Cortex of kidney (tissue), 1 donor: ENCODE measurements at places on chromosomes 4 and X.

GRCh38 chr4:147355847-147356246, 125.0 kb upstream of the EDNRA start:
- no peak for DNase-seq

DNA sequence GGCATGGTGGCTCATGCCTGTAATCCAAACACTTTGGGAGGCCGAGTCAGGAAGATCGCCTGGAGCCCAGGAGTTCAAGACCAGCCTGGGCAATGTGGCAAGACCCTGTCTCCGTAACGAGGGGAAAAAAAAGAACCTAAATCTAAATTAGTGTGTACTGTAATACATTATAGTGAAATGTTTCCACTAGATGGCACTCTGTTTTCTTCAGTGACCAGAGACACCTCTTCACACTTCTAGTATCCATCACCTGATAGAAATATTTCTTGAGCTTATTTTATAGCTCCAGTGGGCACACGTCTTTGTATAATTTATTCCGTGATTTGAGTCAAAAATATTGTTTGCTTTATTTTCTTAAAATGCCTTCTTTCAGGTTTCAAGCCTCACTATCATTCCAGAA, 600.9 kb upstream of the DIPK2B start:
- DNase-seq, result no peak

DNA sequence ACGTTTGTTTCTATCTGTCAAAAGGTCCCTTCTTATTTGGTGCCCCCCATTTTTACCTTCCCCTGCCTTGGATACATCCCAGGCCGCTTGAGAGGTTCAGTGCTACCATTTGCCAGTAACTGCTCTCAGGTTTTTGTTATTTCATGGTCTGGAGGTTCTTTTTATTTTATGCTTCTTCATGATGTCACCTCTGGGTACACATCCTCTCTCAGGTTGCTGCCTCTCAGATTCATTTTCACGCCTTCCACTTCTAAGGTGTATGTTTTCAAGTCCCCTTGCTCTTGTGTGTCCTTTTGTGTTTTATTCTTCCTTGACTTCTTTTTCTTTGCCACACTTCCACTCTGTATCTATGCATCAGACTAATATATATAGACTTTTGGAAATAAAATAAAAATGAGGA, 640.1 kb upstream of the AADAT start:
- DNase-seq, result no peak

DNA sequence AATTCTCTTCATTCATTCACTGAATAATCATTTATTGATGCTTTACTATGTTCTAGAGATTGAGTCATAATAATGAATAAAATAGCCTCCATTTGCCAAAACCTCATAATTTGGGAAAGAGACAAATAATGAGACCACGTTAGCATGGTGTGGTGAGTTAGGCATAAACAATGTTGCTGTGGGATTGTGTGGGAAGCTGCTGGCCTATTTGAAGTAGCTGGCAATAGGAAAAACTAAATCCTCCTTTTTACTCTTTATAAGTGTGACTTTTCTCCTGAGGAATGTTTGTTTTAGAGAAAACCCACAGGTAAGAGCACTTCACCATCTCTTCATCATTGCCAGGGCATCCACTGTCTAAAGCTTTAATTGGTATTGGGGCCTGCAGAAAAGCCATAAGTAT, 95.3 kb downstream of the AREG start:
- DNase-seq, result no peak

GRCh38 chrX:44068043-44068442, 94.9 kb upstream of the NDP start:
- no peak for DNase-seq

DNA sequence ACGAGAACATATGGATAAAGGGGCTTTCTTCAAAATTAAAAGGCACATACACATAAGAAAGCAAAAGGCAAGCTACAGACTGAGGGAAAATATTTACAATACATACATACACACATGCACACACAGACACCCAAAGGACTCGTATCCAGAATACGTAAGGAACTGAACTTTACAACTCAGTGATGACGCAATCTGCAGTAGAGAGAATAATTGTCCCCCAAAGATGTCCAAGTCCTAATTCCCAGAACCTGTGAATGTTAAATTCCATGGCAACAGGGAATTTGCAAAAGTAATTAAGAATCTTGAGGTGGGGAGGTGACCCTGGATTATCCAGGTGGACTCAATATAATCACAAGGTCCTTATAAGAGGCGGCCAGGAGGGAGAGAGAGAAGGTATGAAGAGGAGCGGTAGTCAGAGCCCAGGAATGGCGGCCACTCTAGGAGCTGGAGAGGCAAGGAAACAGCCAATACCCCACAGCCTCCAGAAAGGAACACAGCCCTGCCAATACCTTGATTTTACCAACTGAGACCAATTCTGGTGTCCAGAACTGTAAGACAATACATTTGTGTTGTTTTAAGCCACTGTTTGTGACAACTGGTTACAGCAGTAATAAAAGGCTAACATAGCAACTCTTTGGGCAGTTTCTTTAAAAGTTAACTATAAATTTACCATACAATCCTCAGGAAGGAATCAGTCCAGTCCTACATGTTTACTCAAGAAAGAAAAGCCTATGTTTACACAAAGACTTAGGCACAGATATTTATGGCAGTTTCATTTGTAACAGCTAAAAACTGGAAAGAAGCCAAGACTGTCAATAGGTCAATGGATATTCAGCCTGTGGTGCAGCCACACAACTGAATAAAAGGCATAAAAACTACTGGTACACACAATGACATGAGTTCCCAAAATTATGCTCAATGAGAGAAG, 27.3 kb upstream of the STS start:
- DNase-seq, result no peak

- DNase-seq, result no peak
Measured at GRCh38 chr4:3302173-3302785, 9.5 kb downstream of the RGS12 start.

DNA sequence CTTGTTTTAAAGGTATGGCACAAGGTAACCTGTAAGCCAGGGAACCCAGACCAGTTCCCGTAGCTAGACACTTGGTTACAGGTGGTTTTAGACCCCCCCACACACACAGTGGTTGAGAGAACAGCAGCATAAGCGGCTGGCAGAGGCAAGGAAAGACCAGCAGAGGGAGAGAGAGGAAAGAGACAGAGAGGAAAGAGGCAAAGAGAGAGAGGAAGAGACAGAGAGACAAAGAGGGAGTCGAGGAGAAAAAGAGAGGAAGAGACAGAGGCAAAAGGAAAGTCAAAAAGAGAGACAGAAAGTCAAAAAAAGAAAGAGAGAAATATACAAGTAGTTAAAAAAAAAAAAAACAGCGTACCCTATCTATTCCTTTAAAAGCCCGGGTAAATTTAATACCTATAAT, 19.5 kb upstream of the PCSK1N start:
- no peak for DNase-seq

GRCh38 chr4:82951196-82951595, 50.7 kb downstream of the THAP9 start:
- no peak for DNase-seq

DNA sequence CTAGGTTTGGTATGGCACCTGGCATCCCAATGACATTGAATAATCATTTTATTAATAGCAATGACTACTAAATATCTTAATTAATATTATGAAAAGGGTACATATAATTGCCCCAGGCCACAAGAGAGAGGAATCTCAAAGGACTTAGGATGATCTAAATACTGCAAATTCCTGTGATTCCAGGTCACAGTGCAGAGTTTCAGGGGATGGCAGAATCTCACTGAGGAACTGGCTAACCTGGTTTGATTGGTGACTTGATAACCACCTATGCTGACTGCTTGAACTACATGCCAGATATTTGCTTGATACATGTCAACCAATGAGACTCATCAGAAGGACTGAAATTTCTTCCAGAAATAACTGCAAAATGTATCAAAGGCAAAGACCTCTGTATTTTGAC, 37.2 kb downstream of the BTC start:
- DNase-seq, result no peak

DNA sequence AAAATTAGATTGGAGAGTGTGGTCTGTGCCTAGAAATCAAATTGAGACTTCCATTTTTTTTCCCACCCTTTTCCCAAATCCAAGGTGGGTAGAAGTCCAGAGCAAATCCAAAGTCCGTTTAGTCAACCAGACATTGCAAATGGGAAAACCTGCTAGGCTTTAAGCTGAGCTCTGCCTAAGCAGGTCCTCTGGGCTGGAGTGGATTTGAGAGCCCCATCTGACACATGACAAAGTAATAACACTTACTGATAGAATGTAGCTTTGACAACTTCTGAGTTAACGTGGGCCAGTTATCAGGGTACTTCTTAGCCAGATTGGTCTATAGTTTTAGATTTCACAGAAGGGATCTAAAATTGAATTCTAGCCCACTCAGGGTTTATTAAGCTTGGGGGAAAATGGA, 242.3 kb downstream of the GALNTL6 start:
- no peak for DNase-seq

DNA sequence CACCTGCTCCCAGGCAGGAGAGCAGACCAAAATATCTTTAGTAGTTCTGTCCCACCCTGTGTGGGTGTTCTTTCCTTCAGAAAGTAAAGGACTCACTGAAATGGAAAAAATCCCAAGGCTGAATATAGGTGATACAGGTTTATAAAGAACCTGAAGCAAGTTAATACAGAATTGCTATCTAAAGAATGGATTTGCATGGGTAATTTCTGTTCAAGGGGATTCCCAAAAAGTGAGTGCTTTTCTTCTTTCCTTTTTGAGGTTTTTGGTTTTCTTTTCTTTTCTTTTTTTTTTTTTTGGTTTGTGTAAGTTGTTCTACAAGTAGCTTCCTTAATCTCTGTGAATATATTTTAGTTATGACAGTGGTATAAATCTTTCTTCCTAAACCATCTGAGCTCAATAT, 560.7 kb upstream of the BOD1L1 start:
- no peak for DNase-seq

DNA sequence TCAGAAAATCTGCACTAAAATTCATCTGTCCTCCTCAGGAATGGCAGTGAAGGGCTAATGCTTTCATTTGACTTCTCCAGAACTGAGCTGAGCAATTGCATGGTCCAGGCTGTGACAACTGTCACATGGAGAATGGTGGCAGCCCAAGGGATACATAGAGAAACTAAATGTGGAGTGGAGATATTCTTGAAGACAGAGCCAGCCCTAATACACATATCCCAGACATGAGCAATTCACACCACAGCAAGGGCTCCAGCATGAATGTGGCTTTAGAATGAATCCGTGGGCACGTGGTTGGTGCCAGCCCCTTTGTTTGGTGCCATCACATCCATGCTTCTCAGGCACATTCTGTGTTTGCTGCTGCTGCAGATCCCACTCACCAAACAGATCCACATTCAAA, 121.6 kb upstream of the MXRA5 start:
- DNase-seq, result no peak

DNA sequence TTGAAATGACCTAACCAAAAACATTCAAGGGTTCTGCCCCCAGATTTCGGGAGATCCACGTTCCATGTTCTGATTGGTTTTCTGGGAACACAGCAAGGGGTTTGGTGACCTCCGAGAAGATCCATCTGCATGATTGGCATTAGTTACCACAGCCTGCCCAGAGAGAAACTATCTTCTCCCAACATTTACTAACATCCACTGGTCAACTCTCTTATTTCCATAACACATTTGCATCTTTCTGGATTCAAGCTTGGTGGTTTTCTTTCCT, 15.6 kb downstream of the SHOX start:
- DNase-seq, result no peak

DNA sequence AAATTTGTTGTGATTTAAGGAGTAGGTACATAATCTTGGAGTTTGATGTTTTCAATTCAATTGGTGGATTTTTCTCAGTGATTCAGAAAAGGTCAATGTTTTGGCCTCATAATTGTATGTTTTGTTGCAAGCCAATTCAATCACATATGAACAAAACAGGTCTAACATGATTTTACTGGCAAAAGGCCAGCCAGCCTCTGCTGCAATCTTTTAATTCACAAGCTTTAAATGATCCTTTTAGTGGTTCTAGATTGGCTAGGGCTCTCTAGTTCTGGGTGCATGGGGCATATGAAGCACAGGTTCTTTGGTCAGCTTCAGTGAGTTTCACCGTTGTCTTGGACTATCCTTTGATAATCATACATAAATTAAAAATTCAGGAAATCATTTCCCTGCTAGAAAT, 19.2 kb upstream of the SLC6A14 start:
- no peak for DNase-seq

GRCh38 chrX:66914080-66914479, 275.2 kb upstream of the EDA2R start:
- DNase-seq, result no peak

DNA sequence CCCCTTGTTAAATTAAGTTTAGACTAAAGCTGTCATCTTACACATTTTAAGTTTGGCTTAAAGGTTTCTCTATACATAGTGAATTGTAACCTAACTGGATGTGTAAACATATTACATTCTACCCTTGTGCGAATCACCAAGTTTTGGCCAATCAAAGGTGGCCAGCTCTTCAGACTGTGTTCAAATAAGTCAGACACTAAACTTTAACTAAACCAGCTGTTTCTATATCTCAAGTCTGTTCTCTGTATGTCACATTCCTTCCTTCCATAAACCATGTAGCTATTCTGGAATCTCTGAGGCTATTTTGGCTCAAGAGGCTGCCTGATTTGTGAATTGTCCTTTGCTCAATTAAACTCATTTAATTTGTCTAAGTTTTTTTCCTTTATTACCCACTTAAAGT, 6.7 kb downstream of the SULT1B1 start:
- no peak for DNase-seq
